ENCODE measurements at places on chromosomes 12 and 14.

GRCh38 chr12:122040579-122041386 is 19.1 kb downstream of the BCL7A start:
- DNase-seq, result no peak

GRCh38 chr12:28925719-28926376 is 223.2 kb upstream of the FAR2 start:
- DNase-seq, result no peak

DNA sequence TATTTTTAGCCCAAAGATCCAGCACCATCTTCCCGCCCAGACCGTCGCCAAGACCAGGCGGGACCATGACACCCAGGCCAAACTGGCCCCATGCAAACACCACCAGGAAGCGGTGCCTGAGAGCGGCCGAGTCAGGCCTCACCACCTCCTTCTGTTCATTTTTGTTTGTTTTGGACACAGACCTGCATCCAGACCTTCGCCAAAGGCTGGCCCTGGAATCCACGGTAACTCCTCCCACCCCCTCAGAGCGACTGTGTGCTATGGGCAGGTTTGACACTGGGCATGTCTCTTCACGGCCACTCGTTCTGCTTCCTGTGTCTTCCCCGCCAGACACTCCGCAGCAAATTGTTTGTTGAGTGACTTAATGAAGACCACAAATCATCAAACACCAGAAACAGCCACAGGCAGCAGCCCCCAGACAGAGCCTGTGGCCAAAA is 47.1 kb downstream of the NCOR2 start:
- DNase-seq, result no peak

DNA sequence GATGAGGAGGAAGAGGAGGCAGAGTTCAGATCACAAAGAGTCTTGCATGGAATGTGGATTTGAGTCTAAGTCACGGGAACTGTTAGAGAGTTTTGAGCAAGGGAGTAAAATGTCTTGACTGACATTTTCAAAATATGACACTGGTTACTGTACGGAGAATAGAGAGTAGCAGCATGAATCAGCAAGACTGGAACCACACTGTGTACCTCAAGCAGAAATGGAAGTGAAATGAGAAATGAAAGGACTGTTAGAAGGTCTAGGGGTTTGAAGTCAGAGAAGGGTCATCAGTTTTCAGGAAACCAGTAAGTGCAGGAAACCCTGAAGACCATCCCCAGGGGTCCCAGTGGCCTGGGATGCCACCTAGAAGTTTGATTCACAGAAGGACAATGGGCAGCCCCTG is 236.3 kb downstream of the GALC start:
- no peak for DNase-seq

- no peak for DNase-seq
These were observed 71.5 kb downstream of the RESF1 start for GRCh38 chr12:32030676-32031075.

- no peak for DNase-seq
These were observed 23.3 kb downstream of the CHST11 start for GRCh38 chr12:104480012-104480411.

DNA sequence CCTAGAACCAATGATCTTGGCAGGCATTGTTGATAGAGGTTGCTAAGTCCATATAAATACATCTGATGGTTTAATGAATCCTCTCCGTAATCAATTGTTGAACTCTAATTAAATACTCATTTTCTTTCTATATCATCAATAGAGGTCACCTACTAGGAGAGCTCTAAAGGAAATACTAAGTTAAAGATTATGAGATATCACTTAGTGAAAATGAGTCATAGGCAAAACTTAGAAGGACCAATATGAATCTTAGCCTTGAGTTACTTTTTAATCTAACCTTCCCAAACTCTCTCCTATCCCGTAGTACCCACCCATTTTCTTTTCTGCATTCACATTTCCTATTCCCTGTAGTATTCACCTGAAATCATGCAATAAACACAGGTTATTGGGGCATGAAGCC is 50.2 kb downstream of the MBIP start:
- no peak for DNase-seq

DNA sequence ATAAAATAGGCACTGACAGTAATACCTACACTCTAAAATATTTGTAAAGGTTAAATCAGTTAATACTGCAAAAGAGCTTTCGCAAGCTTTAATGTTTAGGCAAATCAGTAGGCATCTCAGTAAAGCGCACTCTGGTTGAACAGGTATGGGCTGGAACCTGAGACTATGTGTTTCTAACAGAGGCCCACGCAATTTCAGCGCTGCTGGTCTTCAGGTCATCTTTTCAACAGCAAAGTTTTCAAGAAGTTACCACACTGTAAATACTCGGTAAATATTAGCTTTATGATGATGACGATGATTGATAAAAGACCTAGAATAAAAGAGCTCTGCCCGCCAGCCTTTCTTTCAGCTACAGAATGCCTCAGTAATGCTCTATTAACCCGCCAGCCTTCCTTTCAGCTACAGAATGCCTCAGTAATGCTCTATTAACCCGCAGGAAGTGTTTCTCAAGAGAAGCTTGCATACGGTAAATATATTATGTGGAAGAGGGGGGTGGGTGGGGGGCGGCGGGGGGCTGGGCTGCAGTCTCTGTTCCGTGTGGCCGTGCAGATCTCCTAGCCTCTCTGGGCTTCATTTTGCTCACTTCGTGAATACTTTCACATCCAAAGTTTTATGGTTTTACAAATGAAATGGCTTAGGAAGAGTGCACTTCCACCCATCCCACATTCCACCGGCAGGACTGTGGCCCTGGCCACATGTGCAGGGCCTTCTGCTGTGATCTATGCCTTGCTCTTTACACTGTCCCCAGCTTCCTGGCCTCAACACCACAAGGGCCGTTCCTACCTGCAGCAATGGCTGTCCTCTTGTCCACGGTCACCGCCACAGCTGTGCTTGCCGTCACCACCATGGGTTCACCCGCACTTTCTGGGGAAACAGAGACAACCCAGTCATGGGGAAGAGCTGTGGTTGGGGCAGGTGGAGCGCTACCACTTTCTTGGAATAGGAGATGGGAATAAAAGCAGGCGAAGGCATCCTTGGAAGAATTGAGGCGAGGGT is 19.9 kb downstream of the LRTM2 start:
- DNase-seq, result no peak
